GM23248 (cell line): ENCODE measurements at places on chromosomes 6 and 20. TPM values are rescaled to one million over a fixed set of nuclear protein-coding genes. Genes with fewer than 3 reads are reported as not detected.

CST9L gene
- total RNA-seq, result not detected in 2 replicates

NTSR1 gene
- not detected in 2 replicates for total RNA-seq

KCNK16 gene
- total RNA-seq, result not detected in 2 replicates

DNA sequence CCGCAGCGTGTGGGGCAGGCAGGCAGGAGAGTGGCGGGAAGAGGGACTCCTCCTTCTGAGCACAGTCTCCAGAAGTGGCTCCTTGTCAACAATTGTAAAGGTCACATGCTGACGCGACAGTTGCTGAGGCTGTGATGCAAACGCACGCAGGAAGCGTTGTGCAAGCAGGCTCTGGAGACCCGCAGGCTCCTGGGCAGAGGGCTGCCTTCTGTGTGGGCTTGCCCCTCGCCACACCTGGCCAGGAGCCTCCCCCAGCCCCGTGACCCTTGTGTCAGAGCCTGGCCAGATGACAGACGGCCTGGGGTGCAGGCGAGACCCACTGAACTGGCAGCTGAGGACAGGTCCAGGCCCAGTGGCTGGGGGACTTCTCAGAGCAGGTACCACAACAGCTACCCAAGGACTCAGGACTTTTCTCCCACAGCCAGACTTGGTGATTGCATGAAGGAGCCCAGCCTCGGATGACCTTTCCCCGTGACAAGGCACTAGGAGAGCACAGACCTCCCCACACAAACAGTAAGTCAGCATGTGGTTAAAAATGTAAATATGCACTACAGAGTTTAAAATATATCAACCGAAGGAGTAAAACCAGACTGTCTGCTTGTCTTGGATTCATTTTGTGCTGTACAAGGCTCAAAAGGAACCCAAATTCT lies 222.1 kb upstream of the RREB1 start:
- no peak for DNase-seq
- no peak overlapping the region for H3K4me3 ChIP-seq
- H3K27ac ChIP-seq, result no peak overlapping the region
- no peaks in the 10 kb centered on the region for H3K27me3 ChIP-seq
- no peaks in the 10 kb centered on the region for H3K4me1 ChIP-seq
- H3K36me3 ChIP-seq, result no peaks in the 10 kb centered on the region

DNA sequence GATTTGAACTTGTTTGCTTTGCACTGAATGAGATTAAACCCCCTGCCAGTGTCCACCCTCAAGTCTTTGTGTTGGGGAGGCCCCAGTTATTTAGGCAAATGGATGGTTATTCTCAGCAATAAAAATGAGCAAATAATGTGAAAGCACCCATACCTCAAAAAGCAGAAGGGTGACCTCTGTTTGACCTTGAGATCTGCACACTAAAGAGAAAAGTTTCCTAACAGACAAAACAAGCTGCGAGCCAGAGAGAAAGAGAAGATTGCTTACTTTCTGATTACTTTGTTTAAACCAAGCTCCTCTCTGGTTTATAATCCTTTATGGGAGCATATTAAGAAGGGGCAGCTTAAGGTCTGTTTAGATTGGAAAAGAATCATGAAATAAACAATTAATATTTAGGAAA lies 30.4 kb upstream of the TRERF1 start:
- no peaks in the 10 kb centered on the region for H3K4me1 ChIP-seq
- no peaks in the 10 kb centered on the region for H3K36me3 ChIP-seq
- H3K27me3 ChIP-seq, result no peaks in the 10 kb centered on the region
- DNase-seq, result no peak

DNA sequence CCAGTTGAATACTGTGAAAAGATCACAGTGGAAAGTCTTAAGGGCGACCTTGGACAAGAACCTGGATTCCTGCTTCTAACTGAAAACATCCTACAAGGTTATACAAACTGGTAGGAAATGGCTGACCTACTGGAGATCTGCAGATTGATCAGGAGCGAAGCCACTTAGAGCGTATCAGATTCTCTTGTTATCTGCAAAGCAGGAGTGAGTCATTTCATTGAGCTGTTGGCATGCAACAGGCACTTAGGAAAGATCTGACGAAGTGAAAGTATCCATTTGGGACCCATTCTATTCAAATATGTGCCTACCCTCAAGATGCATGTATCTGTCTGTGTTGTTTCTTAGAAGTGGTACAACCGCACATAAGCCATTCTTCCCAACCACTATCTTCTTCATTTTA lies 131.2 kb upstream of the RIN2 start:
- H3K27ac ChIP-seq, result no peak overlapping the region
- DNase-seq, result peak; percentile 6
- no peaks in the 10 kb centered on the region for H3K4me1 ChIP-seq
- H3K36me3 ChIP-seq, result no peaks in the 10 kb centered on the region
- no peak overlapping the region for H3K4me3 ChIP-seq

GRCh38 chr20:20395087-20395486 lies 27.2 kb downstream of the INSM1 start:
- H3K27ac ChIP-seq, result no peak overlapping the region
- DNase-seq, result no peak
- H3K4me1 ChIP-seq, result no peaks in the 10 kb centered on the region
- H3K4me3 ChIP-seq, result no peak overlapping the region

DNA sequence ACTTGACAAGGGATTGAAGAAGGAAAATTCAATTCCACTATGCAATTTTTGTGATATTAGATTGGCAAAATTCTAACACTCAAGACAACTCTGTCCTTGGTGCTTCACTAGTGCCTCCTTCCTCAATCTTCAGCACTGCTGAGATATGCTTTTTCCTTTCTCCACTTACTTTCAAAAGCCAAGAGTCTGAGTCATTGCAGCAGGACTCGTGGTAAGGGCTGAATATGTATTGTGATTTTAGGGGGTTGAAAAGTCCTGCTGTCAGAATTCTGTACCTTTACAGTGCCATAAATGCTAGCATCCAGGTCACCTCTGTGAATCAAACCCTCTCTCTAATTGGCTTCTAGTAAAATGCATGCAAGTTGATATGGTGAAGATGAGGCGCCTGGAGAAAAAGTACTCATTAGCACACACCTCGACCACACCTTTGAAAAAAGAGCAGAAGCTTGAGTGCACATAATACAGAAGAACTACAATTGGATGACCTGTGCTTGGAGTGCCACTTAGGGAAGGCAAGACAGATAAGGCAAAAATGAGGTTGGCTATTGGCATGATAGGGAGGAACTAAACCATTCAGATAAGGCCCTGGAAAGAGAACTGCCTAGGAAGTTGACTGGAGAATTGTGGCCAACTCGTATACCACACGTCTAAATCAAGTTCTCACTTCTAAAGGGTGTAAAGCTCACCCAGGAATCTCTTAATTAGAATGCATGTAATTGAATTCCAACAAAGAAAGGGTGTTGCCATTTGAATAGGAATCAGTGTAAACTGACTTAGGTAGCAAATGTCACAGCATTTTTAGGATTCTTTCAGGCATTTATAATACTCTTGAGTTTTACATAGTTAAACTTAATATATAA lies 43.6 kb upstream of the FAM83B start:
- no peak overlapping the region for H3K4me3 ChIP-seq
- peaks cover 11% of the 10 kb centered on the region for H3K4me1 ChIP-seq
- H3K27me3 ChIP-seq, result no peaks in the 10 kb centered on the region
- H3K27ac ChIP-seq, result no peak overlapping the region

GRCh38 chr6:90413396-90413795 lies 116.8 kb upstream of the BACH2 start:
- peaks cover 18% of the 10 kb centered on the region; the same call in 1 of the 2 replicates for H3K27me3 ChIP-seq
- no peaks in the 10 kb centered on the region for H3K36me3 ChIP-seq

GRCh38 chr6:117536317-117536716 lies 53.8 kb downstream of the DCBLD1 start:
- 0 out of 2 replicates have a peak overlapping the region, but pooled peaks have one; percentile 3 for H3K27ac ChIP-seq
- peaks cover 47% of the 10 kb centered on the region for H3K36me3 ChIP-seq
- no peak for DNase-seq

- no peaks in the 10 kb centered on the region for H3K36me3 ChIP-seq
- H3K4me3 ChIP-seq, result no peak overlapping the region
- no peak overlapping the region for H3K27ac ChIP-seq
Measured at GRCh38 chr6:23611776-23612381, 514.1 kb upstream of the NRSN1 start.

GRCh38 chr6:125013938-125014660 lies 51.9 kb downstream of the RNF217 start:
- H3K27me3 ChIP-seq, result no peaks in the 10 kb centered on the region
- no peaks in the 10 kb centered on the region for H3K36me3 ChIP-seq
- DNase-seq, result peak; percentile 56
- H3K27ac ChIP-seq, result peak overlapping the region; percentile 37
- H3K4me3 ChIP-seq, result 0 out of 2 replicates have a peak overlapping the region, but pooled peaks have one; percentile 3

- peak overlapping the region; percentile 94 for H3K4me3 ChIP-seq
- no peaks in the 10 kb centered on the region for H3K36me3 ChIP-seq
- H3K27me3 ChIP-seq, result no peaks in the 10 kb centered on the region
- H3K27ac ChIP-seq, result peak overlapping the region; percentile 92
- peak; percentile 76 for DNase-seq
Measured at GRCh38 chr6:87697581-87698546, 4.2 kb downstream of the AKIRIN2 start.

DNA sequence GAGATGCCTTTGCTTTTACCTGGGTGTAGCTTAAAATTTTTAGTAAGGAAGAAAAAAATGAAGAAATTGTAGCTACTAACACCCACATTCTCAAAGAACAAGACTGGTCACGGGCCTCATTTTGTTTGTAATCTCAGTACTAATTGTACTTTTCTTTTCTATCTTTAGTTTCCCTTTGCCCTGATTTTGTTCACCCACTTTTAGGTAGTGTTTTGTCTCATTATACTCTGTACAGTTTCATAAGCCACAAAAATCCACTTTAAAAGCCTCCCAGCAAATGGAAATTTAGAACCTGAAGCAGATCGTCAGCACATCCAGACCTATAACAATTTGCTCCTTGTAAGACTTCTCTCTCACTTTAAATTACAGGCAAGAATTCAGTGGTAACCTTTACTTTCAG lies 43.3 kb downstream of the TP53INP2 start:
- DNase-seq, result no peak
- no peak overlapping the region for H3K27ac ChIP-seq
- H3K4me3 ChIP-seq, result no peak overlapping the region
- H3K36me3 ChIP-seq, result peaks cover 64% of the 10 kb centered on the region

GRCh38 chr20:40314278-40314677 lies 374.8 kb downstream of the MAFB start:
- no peaks in the 10 kb centered on the region for H3K4me1 ChIP-seq
- no peaks in the 10 kb centered on the region for H3K36me3 ChIP-seq
- no peak for DNase-seq
- no peak overlapping the region for H3K4me3 ChIP-seq
- H3K27me3 ChIP-seq, result peaks cover 6% of the 10 kb centered on the region; the same call in 1 of the 2 replicates
- no peak overlapping the region for H3K27ac ChIP-seq
